ENCODE measurements at places on chromosomes 12 and 14.

DNA sequence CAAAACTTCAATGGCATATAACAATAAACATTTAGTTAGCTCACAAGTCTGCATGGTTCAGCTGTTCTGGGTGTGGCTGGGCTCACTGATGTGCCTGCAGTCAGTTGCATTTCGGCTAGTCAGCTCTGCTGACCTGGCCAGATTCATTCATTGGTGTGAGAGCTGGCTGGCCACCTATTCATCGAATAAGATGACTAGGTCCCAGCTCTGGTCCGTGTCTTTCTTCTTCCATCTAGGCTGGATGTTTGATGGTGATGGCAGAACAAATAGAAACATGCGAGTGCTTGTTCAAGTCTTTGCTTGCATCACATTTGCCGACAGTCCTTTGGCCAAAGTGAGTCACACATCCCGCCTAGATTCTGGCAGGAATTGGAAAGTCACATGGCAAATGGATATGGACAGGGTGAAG, 203.3 kb upstream of the CRY1 start:
- peak; percentile 67 for DNase-seq

DNA sequence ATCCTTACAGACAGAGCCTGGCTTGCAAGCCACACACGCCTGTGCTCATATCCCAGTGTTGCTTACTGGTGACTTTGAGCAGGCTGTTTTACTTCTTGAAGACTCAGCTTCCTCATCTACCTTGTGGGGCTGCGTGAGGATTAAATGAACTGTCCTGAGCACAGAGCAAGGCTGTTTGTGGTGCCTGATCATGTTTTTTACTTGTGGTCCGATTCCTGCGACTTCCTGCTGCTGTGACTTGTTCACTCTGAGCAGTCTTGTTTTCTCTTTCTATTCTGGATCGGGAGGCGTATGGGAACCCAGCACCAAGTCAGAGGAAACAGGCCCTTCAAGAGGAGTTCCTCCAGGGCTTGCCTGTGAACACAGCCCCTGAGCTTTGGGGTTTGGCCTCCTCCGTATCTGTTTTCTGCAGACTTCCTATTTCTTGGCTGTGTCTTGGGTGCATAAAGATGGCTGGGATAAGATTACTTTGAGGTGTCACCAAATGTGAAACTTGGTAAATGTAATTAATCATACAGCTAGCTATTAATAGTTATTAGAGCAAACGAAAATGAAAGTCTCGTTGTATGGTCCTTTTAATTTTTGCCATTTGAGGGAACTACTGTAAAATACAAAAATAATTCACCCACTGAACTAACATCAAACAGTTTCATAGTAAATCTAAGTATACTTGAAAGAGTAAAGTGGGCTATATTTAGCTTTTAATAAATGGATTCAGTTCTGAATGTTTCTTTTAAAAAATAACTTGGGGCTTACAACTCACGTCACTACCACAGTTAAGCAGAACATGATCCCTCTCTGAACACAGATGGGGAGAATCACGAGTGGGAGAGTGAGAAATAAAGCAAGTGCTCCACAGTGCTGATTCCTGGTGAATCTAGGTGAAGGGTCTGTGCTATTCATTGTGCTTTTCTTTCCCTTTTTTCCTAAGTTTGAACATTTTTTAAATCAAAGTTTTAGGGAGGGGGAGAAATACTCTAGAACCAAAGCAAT, 251.5 kb downstream of the FOXN3 start:
- DNase-seq: no peak

GRCh38 chr14:64680013-64680713, 24.1 kb upstream of the PLEKHG3 start:
- peak; percentile 28 for DNase-seq

DNA sequence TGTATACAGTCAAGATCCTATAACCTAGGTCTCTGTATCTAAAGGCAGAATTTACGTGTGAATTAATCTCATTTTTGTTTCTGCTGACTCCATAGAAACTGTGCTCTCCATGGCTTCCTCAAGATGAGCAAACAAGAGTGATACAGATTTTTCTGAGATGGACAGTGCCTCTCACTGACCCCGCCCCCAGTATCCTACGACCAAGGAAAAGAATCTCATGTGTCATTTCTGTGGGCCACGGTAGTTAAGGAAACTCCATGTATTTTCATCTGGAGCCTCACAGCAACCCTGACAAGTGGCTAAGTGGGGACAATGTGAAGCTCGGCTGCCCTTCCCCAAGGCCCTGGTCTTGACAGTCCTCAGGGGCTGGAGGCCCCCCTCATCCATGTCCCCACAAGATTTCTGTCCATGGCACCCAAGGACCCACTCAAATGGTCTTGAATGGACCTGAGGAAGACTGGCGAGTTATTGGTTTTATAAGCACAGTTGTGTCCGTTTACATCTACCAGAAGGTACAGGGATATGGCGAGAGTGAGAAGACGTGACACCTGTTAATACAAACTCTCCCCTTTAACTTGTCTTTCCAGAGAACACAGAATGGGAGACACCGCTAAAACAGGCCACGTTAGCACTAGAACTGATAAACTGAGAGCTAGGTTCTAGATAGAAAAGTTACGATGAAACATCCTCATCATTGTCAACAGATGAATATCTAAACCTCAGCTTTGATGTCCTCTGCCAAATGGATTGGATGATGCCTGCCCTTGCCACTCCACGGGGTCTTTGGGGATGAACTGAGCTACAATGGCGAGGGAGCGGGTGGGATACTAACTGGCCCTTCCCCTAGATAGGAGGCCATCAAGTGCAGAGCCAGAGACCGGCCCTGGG, 108.4 kb upstream of the EGLN3 start:
- DNase-seq: no peak

DNA sequence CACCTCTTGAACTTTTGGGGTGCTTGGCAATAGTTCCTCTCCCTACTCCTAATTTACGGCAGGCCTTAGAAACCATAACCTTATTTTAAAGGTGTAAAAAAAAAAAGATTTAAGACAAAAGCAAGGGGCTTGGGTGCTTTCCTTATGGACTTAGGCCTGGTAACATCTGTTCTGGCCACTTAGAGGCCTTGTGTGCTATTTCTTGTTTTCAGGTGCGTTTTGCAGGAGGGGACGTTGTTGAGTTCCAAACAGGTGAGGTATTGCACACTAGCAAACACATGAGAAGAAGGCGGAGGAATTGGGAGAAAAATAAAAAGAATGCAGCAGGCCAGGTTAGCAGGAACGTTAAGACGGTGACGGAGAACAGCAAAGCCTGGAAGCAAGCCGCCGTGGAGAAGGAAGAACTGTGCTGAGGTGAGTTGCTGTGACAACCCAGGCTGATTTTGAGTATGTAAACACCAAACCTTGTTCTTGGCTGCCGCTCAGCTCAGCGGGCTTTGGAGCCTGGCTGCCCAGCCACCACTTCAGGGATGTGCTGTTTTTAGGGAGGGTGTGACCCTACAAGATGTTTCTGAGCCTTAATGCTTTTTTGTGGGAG, 17.3 kb downstream of the EMG1 start:
- DNase-seq: no peak

- DNase-seq: peak; percentile 70
Observed at GRCh38 chr14:68141281-68142088, 321.9 kb downstream of the RAD51B start.

GRCh38 chr12:59425798-59426197, 170.0 kb upstream of the SLC16A7 start:
- peak; percentile 74 for DNase-seq

DNA sequence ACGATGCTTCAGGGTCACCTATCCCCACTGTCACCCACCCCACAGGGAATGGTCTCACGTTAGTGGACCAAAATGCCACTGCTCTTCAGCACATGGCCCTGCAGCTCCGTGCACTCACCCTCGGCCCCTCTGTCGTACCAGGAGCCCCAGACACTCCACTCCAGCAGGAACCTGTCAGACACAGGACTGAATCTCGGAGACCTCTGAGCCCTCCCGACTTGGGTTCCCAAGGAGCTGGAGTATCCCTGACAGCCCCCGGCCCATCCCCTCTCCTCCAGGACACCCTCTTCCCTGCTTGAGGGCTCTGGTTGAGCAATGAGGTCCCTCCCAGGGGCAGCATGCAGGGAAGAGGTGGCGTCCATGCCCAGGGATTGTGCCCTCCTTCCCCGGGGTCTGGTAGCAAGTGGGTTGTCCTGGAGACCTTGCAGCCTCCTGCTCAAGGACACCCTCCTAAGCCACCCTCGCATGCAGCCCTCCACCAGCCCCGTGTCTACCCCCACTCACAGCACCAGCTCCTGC, 20.4 kb upstream of the LRTM2 start:
- DNase-seq: no peak

GRCh38 chr12:99053616-99054362, 408.7 kb downstream of the APAF1 start:
- DNase-seq: no peak

GRCh38 chr12:122293081-122293480, 26.8 kb upstream of the VPS33A start:
- DNase-seq: no peak

GRCh38 chr12:21985155-21985554, 43.9 kb upstream of the ABCC9 start:
- peak; percentile 11 for DNase-seq

- DNase-seq: peak; percentile 46
Observed at GRCh38 chr12:12927211-12928079, 24.5 kb downstream of the GPRC5D start.

GRCh38 chr14:100067481-100067880, 2.3 kb downstream of the EVL start:
- DNase-seq: no peak

DNA sequence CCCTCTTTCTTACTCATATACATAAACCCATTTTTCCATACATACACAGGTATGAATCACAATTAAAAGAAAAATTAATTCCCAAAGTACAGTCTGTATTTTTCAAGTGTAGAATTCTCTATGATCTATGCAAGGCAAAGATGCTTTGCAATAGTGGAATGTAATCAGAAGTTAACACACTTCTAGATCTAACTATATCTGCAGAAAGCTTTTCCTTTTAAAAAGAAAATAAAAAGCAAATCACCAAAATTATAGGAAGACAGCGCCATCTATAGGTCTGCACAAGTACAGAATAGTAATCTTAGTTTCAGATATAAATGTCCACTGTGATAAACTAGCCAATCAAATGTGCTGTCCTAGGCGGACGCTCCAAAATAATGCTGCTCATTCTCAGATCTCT, 22.0 kb downstream of the SLC25A21 start:
- peak; percentile 62 for DNase-seq

DNA sequence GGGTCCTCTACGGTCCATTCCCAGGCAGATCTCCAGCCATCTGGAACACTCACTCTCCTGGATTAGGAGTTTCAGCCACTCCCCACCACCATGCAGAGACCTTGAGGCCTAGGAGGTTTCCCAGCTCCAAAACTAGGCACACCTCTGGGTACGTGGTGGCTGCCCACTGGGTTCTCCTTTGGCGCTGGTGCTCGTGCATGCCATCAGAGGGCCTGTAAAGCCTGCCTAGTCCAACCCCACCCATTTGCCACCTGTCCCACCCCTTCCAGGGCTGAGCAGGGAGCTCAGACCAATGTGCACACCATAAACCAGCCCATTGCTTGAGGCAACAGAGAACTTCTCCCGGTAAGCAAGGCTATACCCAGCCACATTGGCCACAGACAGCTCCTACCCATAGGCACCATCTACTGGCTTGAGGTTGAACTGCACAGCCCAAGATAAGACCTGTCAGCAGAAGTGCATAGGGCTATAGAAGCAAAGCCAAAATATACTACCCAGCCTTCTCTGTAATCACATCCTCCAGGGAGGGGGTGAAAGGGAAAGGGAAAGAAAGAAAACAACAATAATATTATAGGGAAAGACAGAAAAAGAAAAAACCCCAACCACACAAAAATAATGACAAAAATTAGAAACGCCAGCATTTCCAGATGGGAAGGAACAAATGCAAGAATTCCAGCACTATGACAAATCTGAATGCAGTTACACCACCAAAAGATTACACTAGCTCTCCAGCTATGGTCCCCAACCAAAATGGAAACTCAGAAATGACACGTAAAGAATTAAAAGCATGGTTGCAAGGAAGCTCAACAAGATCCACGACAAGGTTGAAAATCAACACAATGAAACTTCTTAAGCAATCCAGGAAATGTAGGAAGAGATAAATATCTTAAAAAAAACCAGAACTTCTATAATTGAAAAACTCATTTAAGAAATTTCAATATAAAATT, 111.9 kb upstream of the CCDC175 start:
- DNase-seq: peak; percentile 61

DNA sequence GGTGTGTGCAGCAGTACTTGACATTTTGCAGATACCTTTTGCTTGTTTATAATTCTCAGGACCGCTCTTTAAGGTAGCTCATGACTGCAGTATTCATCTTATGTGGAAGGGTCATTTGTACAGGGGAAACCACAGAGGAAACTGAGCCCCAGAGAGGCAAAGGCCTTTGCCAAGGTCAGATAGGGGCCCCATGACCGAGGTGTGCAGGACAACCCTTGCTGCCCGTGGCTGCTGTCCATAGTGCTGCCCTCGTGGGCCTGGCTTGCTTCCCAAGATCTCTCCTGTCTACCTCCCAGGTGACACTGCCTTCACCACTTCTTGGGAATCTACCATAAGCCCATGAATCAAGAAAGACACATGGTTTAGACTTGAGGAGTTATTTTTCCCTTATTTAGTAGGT, 198.7 kb upstream of the BCL2L14 start:
- no peak for DNase-seq
